ENCODE measurements at places on chromosomes 5 and 9. TPM values are rescaled to one million over a fixed set of nuclear protein-coding genes. Genes with fewer than 3 reads are reported as not detected.

DNA sequence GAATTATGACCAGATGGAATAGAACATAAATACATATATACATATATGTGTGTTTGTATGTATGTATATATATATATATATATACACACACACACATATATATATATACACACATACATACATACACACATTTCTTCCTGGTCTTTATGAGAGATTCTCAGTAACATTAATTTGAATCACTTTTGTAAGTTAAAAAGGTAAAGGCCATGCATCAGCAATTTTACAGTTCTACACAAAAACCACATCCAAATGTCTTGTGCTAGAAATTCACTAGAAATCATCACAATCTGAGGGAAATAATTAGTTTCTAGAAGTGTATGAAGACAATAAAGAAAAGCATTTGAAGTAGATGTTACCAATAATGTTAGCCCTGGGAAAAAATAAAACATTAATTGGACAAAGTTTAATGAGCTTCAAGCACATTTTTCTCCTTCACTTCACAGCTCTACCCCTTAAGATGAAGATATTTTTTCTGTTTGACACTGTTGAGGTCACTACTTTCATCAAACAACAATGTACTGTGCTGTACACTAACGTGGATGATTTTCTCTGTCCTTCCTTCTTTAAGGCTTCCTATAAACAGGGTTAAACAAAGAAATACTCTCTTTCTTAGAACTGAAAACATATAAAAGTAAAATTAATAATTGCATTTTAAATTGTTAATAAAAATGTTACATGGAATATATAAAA, 189.2 kb upstream of the NR4A3 start:
- DNase-seq = no peak

Gene NMUR2
- total RNA-seq = not detected

Gene RPS23
- total RNA-seq = 1,229 TPM

GRCh38 chr5:114122852-114123251, 239.0 kb upstream of the KCNN2 start:
- DNase-seq = no peak

GRCh38 chr5:66238435-66238834, 94.3 kb downstream of the SREK1 start:
- no peak for DNase-seq

DNA sequence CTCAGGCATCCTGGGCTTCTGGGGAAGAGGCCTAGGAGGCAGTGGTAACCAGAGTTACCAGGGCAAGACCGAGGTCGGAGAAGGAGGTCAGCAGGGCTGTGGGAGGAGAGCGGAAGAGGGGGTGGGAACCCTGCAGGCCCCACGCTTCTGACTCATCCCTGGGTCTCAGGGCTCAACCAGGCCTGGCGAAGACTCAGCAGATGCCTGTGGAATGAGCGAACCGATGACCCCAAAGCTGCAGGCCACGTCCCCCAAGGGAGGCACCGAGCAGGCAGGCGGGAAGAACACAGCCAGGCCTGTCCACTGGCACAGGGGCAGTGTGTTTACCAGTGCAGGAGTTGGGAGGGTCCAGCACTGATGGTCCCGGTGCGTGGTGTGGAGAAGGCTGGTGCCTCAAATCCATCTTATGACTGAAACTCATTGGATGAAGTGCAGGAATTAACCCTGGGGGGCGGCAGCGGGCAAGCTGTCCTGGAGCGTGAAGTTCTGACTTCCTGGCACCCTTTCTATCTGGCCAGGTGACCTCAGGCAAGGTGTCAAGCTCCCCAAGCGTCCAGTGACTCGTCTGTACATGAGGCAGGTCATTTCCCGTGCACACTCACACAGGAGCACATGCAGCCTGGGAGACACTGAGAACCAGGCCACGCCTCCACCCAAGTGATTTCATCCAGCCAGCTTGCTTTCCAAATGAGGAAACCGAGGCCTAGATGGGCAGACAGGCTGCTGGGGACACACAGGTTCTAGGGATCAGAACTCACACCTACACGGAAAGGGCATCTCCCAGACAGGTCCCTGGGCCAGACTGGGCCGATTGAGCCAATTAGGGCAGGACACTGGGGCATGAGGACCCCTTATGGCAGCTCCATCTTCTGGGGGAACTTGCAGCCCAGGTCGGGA, 69.1 kb downstream of the ADAMTS2 start:
- DNase-seq = peak; percentile 90

DNA sequence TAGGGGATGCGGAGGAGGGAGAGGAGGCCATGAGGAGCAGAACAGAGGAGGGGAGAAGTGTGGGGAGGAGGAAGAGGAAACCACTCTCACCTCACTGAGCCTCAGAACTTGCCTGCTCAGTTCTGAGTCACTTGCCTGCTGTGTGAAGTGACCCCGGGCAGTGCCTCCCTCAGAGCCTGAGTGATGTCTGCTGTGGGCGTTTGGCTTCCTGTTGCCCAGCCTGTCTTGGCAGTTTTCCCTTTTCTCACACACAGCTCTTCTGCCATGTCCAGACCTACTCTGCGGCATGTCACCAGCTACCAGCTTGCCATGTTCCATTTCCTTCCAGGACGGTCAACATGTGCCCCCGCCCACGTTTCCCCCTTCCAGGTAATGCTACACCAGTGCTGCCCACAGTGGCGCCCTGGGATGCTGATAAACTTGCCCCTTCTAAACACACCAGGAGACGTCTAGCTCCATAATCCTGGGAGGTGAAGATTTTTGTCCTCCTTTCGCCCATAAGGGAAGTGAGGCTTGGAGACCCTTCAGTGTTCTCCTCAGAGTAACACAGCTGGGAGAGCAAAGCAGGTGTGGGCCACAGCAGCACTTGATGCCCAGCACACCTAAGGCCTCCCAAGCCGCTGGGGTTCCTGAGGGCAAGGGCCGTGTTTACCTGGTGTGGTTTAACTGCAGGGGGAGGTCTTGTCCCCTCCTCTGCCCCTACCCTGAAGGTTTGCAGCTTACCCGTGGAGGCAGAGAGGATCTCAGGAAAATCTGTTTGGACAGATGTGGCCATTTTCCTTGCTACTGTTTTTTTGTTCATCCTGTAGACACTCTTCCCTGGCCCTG, 63.8 kb upstream of the RNF130 start:
- DNase-seq = no peak

GRCh38 chr9:113578279-113578865, 114.8 kb downstream of the RGS3 start:
- DNase-seq = peak; percentile 16

GRCh38 chr5:167478188-167478587, 813.3 kb upstream of the WWC1 start:
- no peak for DNase-seq

DNA sequence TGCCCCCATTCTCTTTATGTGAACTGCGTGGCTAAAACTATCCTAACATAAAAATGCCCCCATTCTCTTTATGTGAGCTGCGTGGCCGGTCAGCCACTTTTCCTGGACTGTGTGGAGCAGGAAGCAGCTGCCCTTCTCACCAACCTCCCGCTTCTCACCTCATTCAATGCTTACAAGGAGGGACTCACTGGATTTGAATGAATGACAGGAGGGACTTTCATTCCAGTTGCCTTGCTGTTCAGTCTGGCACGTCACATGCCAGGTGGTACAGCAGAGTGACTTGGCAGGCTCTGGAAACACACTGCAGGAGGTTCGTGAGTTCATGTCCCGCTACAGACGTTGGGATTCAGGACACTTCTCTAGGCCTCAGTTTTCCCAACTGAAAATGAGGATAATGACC, 60.2 kb upstream of the NFIL3 start:
- no peak for DNase-seq

Gene ASPN
- 18.8 TPM for total RNA-seq

Gene ZNF462
- 30.7 TPM for total RNA-seq

GRCh38 chr5:58201922-58202648, 257.8 kb downstream of the PLK2 start:
- DNase-seq = no peak

Gene LCN10
- 14.1 TPM for total RNA-seq

DNA sequence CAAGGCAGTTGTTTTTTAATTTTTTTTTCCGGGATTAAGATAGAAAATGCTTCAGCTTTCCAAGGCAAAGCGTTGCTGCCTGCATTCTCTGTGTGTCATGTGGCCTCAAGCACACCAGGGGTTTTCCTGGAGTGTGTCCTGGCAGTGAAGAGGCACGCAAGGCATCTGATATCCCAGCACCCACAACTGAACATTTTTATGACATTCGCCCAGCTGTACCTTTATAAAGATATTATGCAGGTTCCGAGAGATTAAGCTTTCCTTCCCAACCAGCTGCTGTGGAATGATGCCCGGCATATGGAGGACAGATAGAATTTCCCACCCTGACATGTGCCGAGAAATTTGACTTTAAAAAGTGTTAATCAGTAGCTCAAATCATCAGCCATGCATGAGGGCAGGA, 205.6 kb downstream of the GADD45G start:
- no peak for DNase-seq

DNA sequence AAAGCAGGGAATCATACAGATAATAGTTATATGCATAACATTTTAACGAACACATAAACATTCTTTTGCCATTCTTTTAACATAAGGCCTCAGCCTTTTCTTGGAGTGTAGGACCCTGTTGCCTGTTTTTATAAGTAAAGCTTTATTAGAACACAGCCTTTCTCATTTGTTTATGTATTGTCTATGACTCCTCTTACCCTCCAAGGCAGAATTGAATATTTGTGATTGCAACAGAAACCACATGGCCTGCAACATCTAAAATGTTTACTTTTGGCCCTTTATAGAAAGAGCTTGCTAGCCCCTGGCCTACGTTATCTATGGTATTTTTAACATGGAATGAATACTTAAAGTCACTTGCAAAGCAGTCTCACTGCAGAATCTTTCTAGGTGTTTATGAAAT, 2.6 kb downstream of the SLC31A1 start:
- no peak for DNase-seq

DNA sequence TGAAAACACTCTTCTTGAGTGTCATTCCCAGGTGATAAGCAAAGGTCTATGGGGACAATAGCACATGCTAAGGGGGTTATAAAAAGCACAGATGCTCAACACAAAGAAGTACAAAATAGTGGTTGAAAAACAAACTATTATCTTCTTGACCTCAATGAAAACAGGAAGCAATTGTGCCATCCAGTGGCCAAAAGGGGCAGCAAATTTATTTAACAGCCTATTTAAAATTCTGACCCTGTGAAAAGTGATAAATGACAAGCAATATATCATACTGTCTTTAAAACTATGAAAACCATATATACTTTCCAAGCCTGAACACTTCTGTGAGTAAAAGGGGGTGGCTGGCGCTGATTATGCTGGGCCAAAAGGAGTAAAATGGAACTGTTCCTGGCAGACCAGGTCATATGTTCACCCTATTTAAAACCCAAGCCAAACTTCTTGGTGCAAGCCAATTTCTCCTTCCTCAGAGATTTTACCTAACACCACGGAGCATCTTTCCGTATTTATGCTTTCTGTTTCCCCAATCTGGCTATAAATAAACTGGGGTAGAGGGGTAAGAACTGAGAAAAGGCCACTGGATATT, 29.7 kb downstream of the TEX10 start:
- DNase-seq = peak; percentile 53

DNA sequence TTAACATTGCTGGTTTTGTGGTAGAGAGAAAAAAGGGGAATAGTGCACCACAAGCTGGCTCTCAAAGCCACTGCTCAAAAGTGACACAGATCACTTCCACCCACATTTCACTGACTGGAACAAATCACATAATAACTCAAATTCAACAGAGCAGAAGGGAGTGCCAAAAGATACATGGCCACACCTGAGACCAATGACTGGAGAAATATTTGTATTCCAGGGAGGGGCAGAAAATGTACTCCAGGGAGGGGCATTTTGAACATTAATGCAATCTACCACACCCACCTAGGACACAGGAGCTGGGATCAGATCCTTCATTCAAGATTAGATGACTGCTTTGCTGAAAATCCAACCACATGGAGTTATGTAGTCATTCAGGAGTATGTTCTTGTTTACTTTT, 44.8 kb upstream of the ALDOB start:
- DNase-seq = no peak

DNA sequence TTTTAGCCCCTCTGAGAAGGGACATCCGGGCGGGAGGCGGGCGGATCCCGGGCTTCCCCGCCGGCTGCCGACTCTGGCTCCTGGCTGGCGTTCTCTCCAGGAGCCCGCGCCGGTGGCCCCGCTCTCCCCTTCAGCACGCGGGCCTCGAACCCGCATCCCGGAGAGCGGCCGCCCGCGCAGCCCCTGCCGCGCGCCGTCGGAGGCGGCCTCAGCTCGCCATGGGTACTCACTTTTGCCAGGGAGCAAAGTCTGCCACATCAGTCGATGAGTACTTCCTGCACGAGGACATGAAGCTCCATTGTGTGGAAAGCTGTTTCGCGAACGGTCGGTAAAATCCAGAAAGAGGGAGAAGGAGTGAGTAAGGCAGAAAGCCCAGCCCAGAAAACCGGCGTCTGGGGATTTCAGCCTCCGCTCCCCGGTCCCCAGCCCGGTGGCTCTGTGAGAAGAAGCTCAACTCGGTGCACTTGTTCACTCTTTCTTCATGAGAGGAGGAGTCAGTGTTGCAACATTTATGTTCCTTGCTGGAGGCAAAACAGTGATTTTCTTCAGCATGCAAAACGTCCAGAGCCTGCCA, at the start of gene PRLR:
Gene PRLR, minus strand, starts transcription at position 450 of the 574 bp plus-strand sequence. CDS start 140,867 bp downstream, outside the sequence.
- peak; percentile 58 for DNase-seq

- DNase-seq = no peak
Observed at GRCh38 chr5:160702934-160703333, 149.1 kb downstream of the ATP10B start.

Gene NTRK2
- 55.3 TPM for total RNA-seq

Data from right cardiac atrium (tissue), 5 donors.